ENCODE measurements at places on chromosomes 13 and 19.

- no peak for DNase-seq
Measured at GRCh38 chr13:109400209-109400608, 386.2 kb downstream of the IRS2 start.

DNA sequence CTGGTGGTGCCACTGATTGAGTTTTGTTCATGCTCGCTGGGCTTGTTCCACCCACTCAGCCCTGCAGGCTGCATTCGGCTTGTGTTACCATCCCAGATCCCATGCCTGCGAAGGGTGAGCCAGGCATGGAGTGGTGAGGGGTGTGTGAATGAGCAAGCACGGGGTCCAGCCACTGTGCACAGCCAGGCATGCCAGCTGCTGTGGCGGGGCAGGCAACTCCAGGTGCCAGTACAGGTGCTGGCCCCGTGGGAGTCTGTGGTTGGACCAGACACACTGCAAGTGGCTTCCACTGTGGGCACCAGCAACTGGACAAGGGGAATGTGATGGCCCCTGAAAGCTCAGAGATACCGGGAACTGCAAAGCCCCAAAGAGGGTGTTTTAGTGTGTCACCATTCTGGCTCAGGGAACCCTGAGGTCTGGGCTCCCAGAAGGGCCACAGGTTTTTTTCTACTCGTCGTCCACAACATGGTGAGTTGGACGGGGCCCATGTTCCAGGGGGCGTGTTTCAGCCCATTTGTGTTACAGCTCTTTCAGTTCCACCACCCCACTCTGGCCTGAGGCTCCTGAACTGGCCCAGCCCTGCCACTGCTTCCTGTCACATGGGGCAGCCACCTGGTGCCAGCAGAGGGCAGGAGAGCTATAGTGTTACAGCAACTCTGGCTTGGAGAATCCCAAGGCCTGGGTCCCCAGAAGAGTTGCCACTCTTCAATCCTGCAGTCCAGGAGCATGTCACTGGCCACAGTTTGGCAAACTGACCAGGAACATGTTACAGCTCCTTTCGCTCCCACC, 217.0 kb upstream of the OBI1 start:
- DNase-seq, result peak; percentile 1

GRCh38 chr13:27981006-27981708, 7.3 kb downstream of the URAD start:
- no peak for DNase-seq

DNA sequence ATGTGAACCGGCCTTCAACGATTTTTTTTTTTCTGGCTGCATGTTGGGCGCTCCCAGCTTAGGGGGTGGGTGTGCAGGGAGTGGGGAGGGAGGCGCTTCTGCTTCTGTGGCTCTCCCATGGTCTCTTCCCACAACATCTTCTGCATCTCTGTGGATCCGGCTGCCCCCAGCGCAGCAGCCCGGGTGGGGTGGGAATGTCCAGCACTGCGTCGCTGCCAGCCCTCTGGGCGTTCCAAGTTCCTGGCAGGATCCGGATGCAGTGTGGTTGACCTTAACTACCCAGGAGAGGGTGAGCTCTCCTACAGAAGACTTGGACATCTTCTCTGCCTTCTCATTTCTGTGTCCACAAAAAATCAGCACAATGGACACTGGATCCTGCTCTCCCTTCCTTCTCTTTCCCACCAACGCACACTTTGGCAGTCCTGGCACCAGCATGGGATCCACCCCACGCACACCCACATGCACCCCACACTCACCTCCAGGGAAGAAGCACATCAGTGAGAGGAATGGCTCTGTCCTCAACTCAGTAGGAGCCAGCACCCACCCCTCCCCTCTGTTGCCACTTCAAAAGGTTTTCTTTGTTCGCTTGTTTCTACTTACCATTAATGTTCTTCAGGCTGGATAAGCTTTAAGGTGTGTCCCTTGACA, 177.3 kb downstream of the COL4A1 start:
- DNase-seq, result no peak

- DNase-seq, result no peak
Measured at GRCh38 chr19:30596268-30596667, 224.1 kb downstream of the ZNF536 start.

DNA sequence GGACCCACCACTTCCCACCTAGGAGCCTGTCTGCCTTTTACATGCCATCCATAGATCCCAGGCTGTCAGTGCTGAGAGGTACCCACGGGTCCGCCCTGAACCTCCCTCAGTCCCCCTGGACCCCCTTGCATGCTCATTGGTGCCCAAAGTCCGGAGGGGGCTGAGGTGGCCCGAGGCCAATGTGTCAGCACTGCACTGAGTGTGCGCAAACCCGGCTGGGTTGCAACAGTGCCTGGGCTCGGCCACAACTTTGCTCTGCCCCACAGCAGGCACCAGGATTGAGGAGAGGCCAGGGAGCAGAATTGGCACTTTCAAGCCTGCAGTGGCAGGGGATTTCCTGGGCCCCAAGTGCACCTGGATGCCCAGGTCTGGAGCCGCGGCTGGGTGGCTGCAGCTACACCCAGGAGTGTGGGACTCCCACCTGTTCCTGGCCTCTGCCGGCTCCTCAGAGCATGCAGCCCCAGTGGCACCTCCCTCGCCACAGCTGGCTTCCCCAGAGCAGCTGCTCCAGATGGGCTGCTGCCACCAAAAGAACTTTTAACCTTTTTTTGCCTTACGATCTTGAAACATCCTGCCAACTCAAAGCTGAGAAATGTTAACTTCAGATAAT, 837.0 kb downstream of the SLITRK6 start:
- no peak for DNase-seq

- no peak for DNase-seq
Measured at GRCh38 chr13:43258771-43259170, 235.4 kb downstream of the DNAJC15 start.

DNA sequence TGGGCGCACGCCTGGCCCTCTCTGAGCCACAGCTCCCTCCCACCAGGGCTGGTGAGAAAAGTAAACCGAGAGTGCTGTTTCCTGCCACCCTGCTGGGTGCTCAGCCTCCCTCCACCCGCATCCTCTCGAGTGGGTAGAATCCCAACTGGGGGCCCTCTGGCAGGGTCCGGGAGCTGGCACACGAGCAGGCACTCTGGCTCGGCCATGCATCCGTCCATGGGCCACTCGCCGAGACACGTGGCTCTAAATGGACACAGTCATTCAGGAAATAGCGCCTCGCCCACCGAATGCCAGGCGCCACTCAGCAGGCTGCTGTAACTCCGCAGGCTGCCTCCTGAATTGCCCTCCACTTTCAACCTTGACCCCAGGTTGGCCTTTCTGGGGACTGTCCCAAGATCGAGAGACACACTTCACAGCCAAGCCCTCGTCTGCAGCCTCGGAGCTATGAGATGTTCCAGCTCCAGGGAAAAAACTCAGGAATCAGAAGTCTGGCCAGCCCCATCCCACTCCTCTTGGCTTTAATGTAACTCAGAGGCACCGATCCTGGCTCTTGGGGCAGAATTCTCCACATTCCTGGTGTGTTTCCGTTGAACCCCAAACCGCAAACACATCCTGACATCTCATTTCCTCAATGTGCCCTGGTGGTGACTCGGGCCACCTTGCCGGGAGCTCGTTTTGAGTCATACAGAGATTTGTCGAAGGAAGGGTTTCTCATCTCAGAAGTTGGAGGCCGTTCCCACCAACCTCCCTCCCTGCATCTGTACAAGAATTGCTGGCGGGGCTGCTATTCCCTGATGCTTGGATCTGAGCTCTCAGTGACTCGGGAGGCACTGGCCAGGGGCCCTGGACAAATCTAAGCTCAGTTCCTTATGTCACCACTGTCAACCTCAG, 14.1 kb downstream of the KLF2 start:
- no peak for DNase-seq

DNA sequence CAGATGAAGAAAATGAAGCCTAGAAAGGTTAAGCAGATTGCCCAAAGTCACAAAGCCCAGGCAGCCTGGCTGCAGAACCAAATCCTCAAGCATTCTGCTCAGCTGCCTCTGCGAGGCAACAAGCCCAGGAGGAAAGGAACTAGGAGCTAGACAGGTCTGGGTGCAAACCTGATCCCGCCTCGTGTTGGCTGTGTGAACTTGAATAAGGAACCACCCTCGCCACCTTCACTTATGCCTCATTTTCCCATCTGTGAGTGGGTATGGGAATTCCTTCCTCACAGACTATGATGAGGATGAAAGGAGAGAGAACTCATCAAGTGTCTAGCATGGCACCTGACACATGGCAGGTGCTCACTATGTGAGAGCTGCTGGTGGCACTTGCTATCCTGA, 6.6 kb downstream of the SMG9 start:
- no peak for DNase-seq

- no peak for DNase-seq
Measured at GRCh38 chr13:44906230-44906629, 83.0 kb downstream of the NUFIP1 start.

DNA sequence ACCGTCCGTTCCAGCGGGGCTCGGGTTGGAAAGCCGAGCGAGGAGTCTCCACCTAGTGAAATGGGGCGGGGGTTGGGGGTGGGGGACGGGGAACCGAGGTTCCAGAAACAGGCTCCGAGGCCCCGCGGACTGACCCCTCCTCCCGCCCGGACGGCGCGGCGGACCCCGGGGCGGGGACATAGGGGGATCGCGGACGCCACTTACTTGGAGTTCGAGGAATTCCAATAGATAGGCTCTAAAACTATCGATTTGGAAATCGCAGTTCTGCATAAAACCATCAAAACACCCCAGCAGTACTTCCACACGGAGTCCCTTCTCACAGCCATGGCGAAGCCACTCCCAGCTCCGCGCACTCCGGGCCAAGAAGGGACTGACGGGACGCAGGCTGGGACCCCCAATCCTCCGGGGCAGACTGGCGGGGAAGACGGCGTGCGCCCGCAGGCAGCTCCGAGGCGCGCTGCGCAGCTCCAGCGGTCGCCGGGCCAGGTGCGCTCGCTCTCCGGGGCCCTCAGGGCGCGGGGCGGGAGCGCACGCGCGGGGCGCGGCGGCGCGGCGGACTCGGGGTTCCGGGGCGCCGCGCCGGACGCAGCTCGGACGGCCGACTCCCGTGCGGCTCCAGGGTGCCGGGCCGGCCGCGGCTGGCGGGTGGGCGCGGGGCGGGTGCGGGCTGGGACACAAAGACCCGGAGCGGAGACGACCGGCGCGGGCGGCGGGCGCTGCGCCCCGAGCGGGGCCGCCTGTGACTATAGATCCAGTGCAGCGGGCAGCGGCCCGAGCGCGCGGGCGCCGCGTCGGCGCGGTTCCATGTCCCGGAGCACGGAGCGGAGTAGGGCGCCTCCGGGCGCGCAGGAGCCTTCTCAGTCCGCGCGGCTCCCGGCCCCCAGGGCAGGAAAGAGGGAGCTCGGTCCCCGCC, 567 bp downstream of the EFNB2 start:
- no peak for DNase-seq

GRCh38 chr13:23074075-23074828, 106.5 kb upstream of the SGCG start:
- DNase-seq, result no peak

DNA sequence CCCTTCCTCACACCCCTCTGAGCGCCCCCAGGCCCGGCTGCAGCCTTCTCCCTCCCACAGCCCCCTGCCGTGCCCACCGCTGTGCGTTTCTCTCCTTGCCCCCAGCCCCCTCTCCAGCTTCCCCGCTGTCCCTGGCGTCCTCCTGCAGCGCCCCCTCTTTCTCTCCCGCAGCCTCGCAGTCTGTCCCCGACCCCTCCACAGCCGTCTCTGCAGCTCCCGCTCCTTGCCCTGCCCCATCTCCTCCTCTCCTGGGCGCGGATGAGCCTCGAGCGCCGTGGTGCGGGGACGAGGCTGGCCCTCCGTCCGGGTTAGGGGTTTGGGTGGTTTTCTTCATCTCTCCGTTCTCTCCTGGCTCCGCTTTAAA, 1.1 kb downstream of the KMT5C start:
- no peak for DNase-seq

- no peak for DNase-seq
Measured at GRCh38 chr13:28534210-28534609, 39.3 kb upstream of the FLT1 start.

DNA sequence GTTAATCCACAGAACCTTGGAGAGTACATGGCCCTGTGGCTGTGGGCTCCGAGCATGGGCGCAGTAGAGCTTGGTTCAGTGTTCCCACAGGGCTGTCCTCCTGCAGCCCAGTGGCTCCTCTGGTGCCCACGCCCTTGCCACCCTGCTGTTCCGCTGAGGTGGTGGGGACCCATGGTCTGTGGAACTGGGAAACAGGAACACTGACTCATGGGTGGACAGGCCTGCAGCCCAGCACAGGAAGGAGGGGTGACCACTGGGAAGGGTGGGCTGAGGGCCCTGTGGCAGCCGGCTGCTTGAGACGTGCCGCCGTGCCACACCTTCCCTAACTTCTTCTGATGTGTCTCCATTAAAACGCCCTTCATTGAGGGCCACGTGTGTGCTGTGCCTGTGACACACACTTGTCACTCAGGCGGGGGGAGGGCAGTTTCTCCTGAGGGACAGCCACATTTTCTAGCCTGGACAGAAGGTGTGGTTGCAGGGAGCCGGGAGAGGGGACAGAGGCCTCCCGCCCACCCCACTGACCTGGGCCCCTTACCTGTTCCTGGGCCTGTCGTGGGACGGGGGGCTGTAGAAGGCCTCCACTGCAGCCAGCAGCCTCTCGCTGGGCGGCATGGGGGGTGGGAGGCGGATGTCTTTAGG, 21.1 kb downstream of the CHERP start:
- no peak for DNase-seq

GRCh38 chr19:8654591-8655339, 24.3 kb downstream of the NFILZ start:
- no peak for DNase-seq

Measured in NCI-H2029 treated with DMSO at 0.1 percent for 48 hours (cell line).